ENCODE measurements at places on chromosomes 3 and 15.

- DNase-seq = no peak
Measured at GRCh38 chr3:16606398-16606797, 1.2 kb upstream of the DAZL start.

GRCh38 chr3:57545636-57546268 is 1.6 kb upstream of the DNAH12 start:
- DNase-seq = no peak

DNA sequence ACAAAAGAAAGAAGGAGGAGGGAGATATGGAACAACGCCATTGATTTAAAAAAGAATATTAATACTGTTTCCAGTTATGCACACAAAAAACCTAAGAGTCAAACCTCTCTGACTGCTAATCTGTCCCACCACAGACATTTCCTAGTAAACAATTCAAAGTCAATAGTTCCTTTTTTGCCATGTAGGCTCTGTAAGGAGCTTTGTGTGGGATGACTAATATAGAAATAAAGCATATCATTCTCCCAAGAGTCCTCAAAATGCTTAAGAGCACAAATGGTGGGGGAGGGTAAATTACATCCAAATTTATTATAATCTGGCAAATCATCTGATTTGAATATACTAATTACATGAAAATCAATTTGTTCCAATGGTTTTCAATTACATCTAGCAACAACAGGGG is 155.9 kb upstream of the CNTN4 start:
- DNase-seq = no peak

DNA sequence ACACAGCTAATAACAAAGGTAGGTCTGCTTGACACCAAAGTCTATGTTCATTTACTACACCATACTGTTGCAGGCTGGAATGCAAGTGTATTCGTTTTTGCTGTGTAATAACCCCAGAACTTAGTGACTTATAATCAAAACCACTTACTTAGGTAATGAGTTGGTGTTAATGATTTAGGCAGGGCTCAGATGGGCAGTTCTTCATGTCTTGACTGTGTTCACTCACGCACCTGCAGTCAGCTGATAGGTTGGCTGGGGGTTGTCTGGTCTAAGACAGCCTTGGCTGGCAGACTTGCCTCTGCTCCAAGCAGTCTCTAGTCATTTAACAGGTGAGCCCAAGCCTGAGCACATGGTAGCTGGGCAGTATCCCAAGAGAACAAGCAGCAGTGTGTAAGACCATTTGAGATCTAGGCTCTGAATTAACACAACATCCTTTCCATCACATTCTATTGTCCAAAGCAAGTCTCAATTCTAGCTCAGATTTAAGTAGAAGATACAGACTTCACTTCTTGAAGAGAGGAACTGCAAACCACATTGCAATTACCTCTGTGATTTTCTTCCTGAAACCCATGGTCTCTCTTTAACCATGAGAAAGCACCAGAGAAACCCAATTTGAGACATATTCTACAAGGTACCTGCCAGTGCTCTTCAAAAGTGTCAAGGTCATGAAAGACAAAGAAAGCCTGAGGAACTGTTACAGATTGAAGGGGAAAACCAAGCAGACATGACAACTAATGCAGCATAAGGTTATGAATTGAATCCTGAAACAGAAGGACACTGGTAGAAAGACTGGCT is 13.3 kb upstream of the DCLK3 start:
- DNase-seq = no peak

- DNase-seq = no peak
Measured at GRCh38 chr3:60225848-60226247, 1025.4 kb downstream of the FHIT start.

- no peak for DNase-seq
Measured at GRCh38 chr3:111864821-111865656, 6.0 kb downstream of the PHLDB2 start.

DNA sequence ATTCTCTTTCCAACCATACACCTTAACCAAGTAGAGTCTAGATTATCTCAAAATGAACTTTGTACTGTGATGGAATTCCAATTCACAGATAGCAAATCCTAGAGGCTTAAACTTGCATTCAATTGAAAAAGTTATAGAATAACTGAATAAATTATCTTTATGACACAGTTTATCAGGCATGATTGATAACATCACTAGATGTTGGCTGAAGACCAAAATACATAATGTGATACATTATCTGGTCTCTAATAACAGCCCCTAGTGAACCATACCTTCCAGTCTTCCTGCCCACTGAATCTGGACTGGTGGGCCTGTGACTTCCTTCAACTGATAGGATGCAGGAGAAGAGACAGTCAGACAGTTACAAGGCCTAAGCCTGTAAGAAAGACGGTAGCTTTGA is 165.2 kb upstream of the CMC1 start:
- DNase-seq = no peak

GRCh38 chr3:80087767-80088166 is 320.0 kb upstream of the ROBO1 start:
- no peak for DNase-seq

- no peak for DNase-seq
Measured at GRCh38 chr3:31760654-31761053, 220.4 kb downstream of the OSBPL10 start.

DNA sequence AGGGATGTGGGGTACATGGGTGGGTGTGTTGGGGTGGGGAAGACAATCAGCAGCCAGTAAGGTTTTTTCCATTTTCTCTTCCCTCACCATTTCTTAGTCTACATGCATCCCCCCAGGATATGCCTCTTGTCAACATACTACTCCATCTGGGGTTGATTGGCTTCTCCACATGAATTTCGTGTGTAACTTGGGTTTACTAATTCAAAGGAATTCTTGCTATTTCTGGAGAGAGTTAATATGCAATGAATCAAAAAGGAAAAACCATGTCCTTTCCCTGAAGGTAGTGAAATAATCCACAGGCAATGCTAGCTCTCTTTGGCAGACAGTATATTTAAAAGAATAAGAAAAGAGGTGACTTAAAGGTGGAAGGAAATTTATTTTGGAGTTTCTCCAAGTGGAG is 198.4 kb downstream of the EBLN2 start:
- DNase-seq = no peak

- DNase-seq = no peak
Measured at GRCh38 chr3:36457667-36458066, 77.4 kb downstream of the STAC start.

GRCh38 chr15:70610541-70610940 is 152.8 kb downstream of the UACA start:
- no peak for DNase-seq

- DNase-seq = no peak
Measured at GRCh38 chr3:167091226-167091625, 288.9 kb downstream of the ZBBX start.

DNA sequence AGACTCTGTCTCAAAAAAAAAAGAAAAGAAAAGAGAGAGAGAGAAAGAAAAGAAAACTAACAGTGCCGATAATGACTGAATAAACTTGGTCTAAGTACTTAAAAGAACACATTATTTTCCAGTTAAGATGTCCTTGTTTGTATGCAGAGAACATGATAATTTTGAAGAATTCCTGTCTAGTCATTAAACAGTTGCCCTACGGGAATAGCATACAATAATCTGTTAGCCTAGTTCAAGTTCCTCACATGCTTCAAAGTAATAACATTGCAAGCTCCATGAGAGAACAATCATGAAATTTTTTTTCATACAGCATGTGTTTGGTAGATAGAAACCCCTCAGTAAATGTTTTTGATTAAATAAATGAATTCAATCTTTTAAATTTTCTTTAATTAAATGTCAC is 23.1 kb upstream of the BHLHE40 start:
- DNase-seq = no peak

DNA sequence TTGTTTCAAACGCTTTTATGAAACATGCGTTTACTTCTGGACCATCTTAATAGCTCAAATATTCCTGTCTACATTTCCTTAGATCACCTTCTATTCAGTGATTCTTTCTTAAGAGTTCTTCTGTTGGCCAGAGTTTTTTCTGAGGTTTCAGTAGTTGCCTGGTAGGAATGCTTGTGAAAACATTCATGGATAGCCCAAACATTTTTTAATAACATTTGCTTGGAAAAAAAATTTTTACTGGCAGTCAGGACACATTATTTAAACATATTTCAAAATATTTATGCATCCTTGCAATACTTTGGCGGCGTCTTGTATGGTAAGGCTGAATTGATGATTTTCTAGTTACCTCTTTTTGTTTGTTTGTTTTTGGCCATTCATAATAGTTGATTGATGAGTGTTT is 47.4 kb upstream of the ZBTB20 start:
- no peak for DNase-seq

DNA sequence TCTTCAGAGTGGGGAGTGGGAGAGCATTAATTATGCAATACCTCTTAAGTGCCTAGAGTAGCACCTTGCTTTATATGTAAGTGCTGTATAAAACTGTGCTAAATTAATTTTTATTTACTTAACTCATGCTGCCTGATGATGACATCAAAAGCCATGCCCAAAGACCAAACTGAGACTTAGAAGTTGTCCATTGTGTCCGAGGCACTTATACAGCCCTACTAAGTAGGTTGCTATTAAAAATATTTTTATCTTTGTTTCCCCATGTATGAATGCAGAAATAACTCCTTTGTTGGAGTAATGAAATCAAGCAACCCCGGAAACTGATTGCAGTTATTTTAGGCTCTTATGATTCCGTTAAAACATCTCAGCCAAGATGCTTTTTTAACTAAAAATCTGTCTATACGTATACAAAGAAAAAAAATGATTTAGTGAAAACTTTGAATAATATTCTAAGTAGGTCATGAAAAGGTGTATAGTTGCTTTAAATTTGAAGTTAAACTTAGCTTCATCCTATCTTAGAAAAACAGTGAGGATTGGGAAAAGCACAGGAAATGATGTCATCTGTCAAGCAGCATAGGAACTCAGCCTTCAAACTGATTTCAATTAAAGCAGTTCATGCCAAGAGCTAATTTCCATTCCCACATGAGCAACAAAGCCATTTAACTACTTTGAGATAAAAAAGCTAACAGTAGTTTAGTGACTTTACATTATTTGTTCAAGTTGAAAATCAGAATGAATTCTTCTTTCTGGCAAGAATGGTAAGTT is 43.0 kb downstream of the FBN1 start:
- DNase-seq = no peak

DNA sequence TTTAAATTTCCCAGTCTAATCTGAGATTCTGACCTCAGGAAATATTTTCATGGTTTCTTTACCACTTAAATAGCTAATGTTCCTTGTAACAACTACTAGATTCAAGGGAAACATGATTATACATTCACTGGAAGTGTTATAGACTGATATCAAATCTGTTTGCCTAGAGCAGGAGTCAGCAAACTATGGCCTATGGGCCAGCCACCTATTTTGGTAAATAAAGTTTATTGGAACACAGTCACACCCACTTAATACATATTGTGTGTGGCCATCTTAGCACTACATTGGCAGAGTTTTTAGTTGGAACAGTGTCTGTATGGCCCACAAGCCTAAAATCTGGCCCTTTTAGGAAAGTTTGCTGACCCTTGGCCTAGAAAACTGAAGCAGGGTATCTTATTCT is 50.1 kb downstream of the GLCE start:
- no peak for DNase-seq

DNA sequence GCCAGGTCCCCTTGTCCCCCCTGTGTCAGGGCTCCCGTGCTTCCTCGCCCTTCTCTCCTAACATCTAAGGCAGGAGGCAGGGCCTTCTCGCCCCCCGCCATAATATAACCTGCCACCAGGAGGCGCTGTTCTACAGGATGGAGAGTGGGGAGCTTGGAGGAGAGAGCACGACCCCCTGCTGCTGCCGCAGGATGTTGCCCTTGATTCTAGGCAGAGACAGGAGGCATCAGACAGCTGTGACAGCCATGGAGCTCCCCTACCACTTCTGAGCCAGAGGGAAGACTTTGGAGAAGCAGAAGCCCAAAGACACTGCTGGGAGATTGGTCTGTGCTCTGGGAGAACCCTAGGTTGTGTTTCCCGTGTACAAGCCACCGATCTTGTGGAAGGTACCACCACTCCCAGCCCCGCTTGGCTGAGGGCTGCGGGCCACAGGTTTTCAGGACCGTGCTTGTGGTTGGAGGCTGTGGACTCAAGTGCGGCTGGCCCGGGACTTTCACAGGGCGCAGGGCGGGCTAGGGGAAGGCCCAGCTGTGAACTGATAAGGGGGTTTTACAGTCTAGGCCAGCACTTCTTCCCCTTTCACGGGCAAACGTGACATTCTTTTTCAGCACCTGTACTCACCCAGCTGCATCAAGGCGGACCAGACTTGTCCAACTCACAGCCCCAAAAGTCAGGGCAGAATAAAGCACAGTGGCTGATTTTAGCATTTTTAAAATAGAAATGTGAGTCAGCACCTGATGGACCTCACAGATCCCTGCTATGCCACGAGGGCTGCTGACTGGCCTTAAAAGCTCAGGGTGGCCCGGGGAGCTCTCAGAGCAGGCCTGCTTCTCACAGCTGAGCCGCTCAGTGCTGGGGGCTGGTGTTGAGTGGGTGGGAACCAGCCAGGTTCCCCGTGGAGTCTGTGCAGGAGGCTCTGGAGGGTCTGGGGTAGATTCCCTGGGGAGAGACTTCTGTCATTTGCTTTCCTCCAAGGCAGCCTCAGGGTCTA is 2.6 kb upstream of the TIGIT start:
- peak; percentile 86 for DNase-seq

GRCh38 chr15:41417418-41418195 is 712 bp downstream of the RTF1 start:
- DNase-seq = no peak

- DNase-seq = no peak
Measured at GRCh38 chr15:45657764-45658545, 23.1 kb downstream of the SQOR start.

GRCh38 chr3:39196034-39196433 is 3.6 kb upstream of the XIRP1 start:
- no peak for DNase-seq

GRCh38 chr15:68770216-68770615 is 50.5 kb downstream of the ANP32A start:
- DNase-seq = no peak

- no peak for DNase-seq
Measured at GRCh38 chr3:171458071-171458863, 1.9 kb downstream of the TNIK start.

DNA sequence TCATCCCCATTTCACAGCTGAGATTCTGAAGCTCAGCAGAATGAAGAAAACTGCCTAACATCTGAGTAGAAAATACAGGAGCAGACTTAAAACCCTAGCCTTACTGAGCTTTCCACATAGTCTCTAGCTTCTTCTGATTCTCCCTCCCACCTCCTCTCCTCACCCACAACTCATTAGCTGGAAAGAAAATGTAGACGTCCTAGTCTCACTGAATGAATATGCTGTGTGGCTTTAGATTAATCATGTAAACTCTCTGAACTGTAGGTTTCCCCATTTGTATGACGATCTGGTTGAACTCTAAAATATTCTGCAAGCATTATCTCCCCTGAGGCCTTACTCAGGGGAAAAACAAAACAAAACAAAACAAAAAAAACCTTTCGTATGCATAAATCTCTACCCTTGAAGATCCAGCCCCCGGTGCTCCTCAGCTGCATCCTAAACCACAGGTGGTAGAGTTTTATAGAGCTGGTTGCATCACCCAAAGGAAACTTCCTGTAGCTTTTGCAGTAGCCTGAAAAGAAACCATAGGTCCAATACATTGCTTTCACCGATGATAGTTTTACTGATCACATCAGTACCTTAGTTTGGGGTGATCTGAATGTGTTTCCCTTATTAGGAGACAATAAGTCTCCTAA is 40.6 kb downstream of the FOXB1 start:
- peak; percentile 9 for DNase-seq
